Activated naive CD4-positive, alpha-beta T cell treated with anti-CD3 and anti-CD28 coated beads, Interleukin-2, amount 10 ng/mL, durations not matched to agents 7 days and 5 days (primary cell): ENCODE measurements at places on chromosomes 3 and 15.

DNA sequence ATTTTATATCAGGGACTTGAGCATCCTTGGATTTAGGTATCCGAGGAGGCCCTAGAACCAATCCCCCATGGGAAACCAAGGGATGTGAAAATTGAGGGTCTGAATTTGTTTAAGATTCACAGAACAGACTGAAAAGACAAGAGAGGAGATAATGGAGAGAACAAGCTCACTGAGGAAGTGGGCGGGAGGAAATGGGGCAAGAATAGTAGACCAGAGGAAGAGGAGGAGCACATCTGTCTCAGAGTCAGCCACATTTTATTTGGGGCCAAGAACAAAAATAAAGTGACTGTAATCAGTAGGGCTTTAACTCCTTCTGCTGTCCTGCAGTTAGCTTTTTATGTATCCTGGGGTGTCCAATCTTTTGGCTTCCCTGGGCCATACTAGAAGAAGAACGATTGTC lies 63.8 kb downstream of the BLM start:
- peak; percentile 52 for DNase-seq

GRCh38 chr3:101256511-101256910 lies 63.9 kb downstream of the IMPG2 start:
- no peak for DNase-seq

DNA sequence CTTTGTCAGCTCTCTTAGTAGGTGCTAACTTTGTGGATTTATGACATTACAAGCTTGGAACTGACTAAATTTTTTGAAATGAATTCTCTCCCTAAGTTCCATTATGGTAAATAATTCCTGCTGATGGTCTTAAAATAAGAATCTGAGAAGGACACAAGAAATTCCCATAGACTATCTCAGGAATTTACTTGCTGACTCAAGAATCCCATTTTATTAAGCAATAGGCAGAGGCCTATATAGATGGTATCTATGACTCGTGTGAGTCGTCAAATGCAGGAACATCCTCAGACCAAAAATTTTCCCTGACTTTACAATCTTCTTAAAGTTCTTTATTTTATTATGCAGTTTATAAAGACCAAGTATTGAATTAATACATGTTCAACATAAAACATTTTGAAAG lies 30.7 kb upstream of the CBLB start:
- DNase-seq: no peak

- DNase-seq: no peak
These were observed 2.0 kb downstream of the ANKRD28 start for GRCh38 chr3:15795651-15796308.

DNA sequence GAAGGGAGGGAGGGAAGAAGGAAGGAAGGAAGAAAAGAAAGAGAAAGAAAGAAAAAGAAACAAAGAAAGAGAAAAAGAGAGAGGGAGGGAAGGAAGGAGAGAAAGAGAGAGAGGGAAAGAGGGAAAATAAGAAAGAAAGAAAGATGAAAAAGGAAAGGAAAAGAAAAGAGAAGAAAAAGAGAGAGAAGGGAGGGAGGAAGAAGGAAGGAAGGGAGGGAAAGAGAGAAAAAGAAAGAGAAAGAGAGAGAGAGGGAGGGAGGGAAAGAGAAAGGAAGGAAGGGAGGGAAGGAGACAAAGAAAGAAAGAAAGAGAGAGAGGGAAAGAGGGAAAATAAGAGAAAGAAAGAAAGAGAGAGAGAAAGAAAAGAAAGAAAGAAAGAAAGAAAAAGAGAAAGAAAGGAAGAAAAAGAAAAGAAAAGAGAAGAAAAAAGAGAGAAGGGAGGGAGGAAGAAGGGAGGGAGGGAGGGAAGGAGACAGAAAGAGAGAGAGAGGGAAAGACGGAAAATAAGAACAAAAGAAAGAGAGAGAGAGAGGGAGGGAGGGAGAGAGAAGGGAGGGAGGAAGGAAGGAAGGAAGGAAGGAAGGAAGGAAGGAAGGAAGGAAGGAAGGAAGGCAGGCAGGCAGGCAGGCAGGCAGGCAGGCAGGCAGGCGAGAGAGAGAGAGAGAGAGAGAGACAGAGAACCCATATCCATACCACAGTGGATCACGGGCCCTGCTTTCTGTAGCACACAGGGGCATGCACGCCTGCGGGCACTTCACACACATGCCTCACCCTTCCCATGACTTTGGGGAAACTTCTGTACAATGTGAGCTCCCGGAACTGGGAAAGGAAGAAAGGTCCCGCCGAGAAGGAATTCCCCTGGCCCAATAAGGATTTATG lies 52.5 kb downstream of the ADCY5 start:
- DNase-seq: no peak

GRCh38 chr15:40807888-40808461 lies 702 bp upstream of the DNAJC17 start:
- no peak for DNase-seq
